ENCODE measurements at places on chromosomes 12 and 14.
A peak's percentile ranks its signal among the peaks of the same experiment; 100 is the strongest.

DNA sequence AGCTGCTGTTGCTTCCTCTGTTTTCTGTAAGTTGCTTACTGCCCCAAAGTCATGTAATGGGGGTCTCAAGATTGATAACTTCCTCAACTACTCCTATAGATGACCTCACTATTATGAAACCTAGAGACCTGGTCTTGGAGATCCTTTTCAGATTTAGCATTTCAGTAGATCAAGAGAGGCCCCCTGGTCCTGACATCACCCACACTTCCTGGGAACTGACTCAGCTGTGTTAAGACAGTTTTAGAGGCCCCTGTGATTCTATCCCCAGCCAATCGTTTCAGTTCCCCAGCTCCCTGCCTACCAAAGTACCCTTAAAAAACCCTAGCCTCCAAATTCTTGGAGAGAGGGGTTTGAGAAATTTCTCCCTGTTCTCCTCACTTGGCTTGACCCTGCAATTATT lies 9.2 kb upstream of the ARG2 start:
- DNase-seq, result no peak

DNA sequence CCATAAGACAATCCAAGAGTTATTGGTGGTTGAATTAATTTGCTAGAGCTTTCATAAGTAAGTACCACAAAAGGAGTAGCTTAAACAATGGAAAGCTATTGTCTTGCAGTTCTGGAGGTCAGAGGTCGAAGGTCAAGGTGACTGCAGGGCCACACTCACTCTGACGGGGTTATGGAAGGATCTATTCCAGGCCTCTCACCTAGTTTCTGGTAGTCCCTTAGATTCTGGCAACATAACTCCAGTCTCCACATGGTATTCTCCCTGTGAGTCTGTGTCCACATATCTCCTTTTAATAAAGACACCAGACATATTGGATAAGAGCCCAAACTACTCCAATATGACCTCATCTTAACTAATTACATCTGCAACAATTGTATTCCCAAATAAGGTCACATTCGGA lies 273.4 kb downstream of the FOXN3 start:
- peak; percentile 16 for DNase-seq

- no peak for DNase-seq
Measured at GRCh38 chr12:91241756-91242155, 59.1 kb upstream of the DCN start.

DNA sequence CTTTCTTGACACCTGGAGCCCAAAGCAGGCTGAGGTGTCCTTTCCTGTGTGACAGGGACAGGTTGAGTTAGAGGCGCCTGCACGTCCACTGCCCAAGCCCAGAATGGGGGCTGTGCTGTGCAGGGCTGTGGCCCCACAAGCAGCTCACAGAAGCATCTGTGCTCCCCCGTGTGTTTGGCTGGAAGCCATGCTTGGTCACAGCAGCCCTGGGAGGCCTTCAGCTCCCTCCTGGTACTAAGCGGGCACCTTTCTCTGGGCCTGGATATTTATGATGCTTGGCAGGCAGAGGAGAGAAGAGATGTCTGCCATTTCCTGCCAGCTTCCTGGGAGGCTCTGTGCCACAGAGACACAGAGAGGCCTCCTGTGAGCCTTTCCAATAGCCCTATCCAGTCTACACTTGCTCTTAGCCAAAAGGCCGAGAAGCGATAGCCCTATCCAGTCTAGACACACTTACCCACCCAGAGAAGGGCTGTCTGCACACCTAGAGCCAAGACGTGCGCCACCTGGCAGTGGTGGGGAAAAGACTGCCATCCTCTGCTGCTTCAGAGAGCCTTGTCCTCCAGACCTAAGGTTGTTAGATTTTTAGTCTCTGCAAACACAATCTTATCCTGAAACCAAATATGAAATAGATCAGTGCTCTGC lies 117.4 kb downstream of the GCH1 start:
- no peak for DNase-seq

- DNase-seq, result no peak
Measured at GRCh38 chr12:65930114-65930828, 106.0 kb downstream of the HMGA2 start.

GRCh38 chr14:102479107-102479506 lies 30.5 kb downstream of the ANKRD9 start:
- DNase-seq, result no peak

- DNase-seq, result peak; percentile 38
Measured at GRCh38 chr12:59067083-59067482, 146.8 kb upstream of the LRIG3 start.

GRCh38 chr12:57813971-57814772 lies 4.4 kb downstream of the AVIL start:
- no peak for DNase-seq

DNA sequence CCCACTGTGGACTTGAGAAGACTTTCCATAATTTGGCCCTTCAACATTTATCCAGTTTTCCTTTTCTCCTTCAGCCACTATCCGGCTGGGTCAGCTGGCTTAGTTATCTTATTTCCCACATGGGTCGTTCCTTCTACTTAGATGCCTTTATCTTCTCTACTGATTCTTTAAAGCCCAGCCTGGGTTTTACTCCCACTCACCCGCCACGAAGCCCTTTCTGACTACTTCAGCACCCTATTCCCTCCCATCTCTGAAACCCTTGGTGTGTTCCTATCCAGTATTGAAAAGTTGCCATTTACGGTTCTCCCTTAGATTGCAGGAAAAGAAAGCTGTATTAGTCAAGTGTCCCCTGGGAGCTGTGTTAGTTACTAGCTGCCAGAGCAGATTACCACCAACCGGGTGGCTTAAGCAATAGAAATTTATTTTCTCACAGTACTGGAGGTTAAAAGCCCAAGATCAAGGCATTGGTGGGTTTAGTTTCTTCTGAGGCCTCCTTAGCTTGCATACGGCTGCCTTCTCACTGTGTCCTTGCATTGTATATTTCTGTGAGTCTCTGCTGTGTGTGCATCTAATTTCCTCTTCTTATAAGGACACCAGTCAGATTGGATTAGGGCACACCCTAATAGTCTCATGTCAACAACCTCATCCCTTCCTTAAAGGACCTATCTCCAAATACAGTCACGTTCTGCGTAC lies 105.5 kb downstream of the GPATCH2L start:
- DNase-seq, result no peak

DNA sequence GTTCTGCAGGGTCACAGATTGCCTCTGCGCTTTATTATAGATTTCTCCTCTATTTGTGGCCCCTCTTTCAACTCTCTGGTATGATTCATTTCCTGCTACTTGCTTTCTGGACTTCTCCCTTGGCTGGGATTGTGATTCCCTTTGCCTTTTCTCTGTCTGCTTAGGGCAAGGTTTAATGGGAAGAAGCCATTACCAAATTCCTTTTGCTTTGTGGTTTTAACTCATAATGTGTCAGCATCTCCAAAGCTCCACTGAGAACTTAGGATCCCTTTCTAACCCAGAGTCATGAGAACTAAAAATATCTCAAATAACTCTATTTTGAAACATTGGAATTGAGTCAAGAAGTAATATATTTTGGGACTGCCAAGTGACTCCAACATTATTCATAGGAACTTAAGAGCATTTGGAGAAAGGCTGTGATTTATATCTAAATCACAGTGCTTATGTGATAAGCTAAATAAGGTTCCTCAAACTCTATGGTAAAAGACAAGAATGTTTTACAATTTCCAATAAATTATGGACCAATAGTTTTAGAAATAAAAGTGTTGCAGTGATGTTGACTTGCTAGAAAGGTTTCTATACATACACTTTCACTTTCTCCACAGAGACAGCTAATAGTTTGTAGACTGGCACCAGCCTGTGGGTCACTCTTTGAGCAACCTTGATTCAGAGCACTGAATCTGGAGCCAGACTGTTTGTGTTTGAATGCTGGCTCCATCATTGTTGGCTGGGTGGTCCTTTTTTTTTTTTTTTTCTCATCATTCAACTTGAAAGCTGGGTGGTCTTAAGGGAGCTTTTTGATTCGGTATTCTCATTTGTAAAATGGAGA lies 93.9 kb downstream of the DACT1 start:
- peak; percentile 97 for DNase-seq

DNA sequence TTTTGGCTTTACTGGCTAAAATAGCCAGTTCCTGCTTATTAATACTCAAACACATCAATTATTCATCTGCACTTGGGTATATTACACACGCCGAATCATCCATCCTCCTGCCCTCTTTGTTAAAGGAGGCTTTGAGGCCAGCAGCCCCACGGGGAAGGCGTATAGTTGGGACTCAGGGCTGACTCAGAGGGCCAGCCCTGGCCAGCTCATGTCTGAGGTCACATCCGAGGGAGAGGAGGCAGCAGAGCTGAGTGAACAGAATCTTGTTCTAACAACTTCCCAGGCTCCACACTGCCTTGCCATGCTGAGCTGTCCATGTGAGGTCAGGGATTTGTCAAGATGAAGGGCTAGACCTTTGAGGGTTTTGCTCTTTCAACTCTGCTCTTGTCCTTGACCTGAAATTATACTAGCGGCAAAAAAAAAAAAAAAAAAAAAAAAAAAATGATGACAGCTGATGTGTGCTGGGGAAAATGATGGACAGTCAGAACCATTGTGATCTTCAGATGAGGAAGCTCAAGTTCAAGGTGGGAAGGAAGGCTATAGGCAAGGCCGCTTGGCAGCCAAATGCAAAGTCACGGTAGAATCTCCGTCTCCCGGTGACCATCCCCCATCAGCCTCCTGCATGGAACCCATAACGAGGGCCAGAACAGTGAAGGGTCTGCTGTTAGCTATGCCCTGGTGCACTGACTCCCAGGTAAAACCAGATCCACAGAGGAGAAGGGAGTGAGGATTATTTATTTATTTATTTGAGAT lies 12.5 kb upstream of the MARK3 start:
- DNase-seq, result peak; percentile 85

DNA sequence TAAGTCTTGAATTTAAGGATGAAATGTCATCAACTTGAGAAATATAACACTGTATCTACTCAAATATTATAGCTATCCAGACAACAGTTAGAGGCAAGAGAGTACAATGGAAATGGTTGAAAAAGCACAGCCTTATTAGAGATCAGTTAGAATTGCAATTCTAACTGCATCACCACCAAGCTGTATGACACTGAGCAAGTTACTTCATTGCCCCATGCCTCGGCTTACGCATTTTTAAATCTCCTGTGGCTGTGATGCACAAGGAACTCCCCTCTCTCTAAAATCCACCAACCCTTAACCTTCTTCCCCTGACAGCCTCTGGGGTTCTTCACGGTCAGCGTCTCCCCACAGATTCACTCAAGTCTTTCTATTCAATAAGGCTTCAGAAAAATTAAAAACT lies 75.1 kb downstream of the MED13L start:
- no peak for DNase-seq

- no peak for DNase-seq
Measured at GRCh38 chr12:64116969-64117368, 105.1 kb downstream of the KICS2 start.

- DNase-seq, result peak; percentile 74
Measured at GRCh38 chr12:132550014-132550802, 60.2 kb downstream of the LRCOL1 start.

DNA sequence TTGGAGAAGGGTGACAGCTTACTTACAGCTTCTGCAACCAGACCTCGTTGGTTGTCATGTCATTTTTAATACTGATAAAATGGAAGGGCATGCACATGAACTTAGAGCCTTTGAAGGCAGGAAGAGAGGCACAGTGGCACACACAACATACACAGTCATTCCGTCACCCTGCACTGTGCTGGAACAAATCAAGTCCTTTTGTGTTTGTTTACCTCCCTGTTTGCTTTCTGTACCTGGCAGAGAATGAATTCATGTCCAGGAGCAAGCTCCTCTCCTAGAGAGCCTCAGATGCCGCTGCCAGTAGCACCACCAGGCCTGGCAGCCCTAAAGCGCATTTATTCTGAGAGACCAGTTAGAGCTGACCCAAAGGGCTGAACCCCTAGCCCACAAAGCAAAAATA lies 460.3 kb downstream of the EGLN3 start:
- no peak for DNase-seq

- no peak for DNase-seq
Measured at GRCh38 chr12:1848745-1849144, 28.4 kb downstream of the LRTM2 start.

GRCh38 chr12:92900941-92901340 lies 28.2 kb downstream of the EEA1 start:
- no peak for DNase-seq

DNA sequence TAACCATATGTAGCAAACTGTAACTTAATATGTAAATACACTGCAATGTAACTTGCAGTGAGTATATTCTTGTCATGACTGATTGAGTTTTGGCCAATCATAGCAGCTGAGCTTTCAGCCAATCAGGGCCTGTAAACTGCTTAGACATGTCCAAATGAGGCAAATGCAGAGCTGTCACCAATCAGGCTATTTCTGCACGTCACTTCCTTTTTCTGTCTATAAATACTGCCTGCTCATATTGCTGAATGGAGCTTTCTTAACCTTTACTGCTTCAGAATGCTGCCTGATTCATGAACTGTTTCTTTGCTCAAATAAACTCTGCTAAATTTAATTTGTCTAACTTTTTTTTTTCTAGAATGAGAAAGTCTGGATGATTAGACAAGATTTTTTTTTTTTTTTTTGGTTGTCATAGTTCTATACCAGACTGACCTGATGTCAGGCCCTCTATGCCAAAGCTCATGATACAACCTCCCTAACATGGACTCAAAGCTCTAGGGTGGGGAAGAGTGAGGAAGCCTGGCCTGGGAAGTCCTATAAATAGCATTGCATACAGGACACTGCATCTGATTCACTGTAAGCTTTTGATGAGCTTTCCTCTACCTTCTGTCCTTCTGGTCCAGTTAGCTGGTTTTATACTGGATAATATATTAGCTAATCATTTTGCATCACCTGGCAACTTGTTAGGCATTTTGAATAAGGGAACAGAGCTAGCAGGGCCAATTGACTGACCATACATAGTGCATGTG lies 12.0 kb downstream of the MGP start:
- DNase-seq, result no peak

- DNase-seq, result no peak
Measured at GRCh38 chr14:96176275-96176674, 28.4 kb upstream of the BDKRB2 start.

GRCh38 chr12:89176676-89177075 lies 175.6 kb downstream of the DUSP6 start:
- no peak for DNase-seq

DNA sequence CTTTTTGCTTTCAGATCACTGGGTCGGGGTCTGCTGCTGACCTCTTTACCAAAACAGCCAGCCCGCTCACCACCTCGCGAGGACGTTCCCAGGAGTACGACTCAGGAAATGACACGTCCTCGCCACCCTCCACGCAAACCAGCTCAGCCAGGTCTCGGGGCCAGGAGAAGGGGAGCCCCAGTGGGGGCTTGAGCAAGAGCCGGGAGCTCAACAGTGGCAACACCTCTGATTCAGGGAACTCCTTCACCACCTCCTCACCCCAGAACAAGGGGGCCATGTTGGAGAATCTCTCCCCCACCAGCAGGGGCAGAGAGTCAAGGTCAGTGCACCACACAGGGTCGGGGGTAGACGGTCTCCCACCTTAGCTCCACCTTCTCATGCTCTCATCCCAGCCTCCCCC lies 33.4 kb upstream of the HSPB8 start:
- no peak for DNase-seq

DNA sequence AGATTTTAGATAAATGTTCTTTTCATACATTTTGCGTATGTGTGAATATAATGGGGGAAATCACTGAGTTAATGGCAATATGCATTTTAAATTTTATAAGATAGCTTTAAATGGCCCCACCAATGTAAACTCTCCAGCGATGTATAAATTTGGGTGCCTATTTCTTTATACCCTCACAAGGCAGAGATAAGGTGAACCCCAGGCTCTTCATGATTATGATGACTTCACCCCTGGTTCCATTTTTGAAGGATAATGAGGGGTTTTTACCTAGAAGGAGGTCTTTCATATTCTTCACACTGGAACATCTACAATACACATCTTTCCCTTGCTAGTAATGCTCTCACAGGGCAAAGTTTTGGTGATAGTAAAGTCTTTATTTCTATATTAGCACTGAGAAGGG lies 35.2 kb downstream of the KLRG1 start:
- DNase-seq, result no peak

GRCh38 chr12:21438643-21439042 lies 1.2 kb downstream of the PYROXD1 start:
- DNase-seq, result peak; percentile 4
